Right lung (tissue), 10 donors: ENCODE measurements at places on chromosomes 2 and 18.

DNA sequence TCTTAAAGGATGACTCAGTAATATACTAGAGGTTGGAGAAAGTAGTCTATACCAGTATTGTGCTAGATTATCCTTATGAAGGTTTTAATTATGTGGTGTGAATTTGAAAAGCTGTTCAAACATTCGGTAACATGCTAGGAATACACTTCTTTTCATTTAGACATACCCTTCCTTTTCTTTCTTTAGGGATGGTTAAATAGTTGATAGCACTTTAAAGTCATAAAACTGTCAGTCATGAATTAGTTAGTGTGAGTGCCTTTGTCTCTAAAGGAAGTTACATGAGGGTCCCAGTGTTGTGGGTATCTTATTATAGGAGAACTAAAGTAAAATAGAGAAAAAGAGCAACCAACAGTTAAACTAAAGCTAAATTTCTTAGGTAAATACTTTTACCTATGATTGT lies 149.3 kb downstream of the CSRNP3 start:
- DNase-seq = no peak

DNA sequence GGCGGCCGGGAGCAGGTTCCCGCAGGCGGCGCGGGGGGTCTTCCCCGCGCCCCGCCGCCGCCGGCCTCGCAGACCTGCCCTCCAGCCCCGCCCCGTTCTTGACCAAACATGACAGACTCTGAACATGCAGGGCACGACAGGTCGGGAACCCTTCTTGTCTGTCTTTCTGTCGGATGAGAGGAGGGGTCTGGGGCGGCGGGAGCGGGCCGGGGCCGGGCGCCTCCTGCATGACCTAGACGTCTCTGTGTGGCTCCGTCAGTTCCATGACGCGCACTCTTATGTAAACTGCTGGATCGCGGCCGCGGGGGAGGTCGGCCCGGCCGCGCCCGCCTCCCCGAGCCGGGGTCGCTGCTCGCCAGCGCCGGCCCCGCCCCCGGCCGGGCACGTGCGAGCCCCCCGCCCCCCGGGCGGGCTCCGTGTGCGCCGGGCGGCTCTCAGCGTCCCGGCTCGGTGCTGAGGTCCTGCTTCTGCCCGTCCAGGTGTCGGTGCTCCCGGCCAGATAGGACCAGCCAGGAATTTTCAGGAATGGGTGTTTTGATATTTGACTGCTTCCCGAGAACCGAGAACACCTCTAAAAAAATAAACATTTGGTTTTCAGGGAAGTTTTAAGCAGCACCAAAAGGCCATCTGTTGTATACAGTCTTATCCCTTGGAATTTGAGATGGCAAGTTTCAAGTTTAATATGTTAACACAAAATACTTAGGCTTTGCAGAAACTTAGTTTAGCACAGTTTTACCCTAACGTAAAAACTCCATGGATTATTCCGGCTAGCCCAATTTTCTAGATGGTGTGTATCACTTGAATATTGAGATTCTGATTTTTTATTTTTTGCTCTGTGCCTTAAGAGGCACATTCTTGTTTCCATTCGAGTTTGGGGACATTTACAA lies 733 bp downstream of the ZC3H6 start:
- peak; percentile 93 for DNase-seq

DNA sequence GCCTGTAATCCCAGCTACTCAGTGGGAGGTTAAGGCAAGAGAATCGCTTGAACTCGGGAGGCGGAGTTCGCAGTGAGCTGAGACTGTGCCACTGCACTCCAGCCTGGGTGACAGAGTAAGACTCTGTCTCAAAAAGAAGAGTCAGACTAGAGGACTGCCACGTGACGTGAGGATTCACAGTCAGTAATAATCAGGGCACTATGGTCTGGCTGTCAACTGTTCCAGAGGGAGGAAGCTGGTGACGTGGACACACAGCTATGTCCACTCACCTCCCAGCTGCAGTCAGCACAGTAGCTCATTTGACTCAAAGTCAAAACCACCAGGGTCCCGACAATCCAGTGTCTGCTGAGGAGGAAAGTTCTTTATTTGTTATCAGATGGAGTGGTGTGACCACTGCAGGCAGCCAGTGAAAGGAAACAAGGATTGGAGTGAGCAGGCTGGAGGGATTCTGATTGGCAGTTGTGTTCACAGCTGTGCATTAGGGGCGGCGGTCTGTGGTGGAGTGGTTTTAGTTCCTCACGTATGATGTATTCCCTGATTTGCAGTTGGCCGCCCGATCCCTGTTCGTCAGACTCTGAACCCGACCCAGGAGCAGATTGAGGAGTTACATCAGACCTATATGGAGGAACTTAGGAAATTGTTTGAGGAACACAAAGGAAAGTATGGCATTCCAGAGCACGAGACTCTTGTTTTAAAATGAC lies 37.9 kb downstream of the MOGAT1 start:
- DNase-seq = peak; percentile 72

DNA sequence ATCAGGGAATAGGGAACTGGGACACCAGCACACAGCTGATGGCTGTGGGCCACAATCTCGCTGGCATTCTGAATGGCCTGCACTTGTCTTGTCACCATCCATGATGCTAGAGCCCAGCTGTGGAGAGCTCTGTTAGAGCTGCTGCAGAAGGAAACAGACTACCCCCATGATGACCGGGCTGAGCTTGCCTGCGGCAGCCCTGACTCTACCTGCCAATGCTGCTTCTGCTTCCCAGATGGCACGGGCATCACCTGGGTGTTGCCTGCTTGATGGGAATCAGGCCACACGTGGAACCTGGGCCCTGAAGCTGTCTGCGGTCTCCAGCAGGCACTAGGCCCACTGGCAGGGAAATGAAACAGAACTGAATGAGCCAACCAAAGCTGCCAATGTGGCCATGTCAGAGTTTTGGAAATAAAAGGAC lies 11.2 kb upstream of the DAW1 start:
- no peak for DNase-seq

- no peak for DNase-seq
Measured at GRCh38 chr18:48792611-48793380, 158.0 kb downstream of the SMAD7 start.

- DNase-seq = no peak
Measured at GRCh38 chr2:212282671-212283261, 255.8 kb downstream of the ERBB4 start.

- DNase-seq = no peak
Measured at GRCh38 chr2:176130957-176131847, 1.7 kb downstream of the HOXD8 start.

GRCh38 chr18:6058941-6059340 lies 163.6 kb upstream of the TMEM200C start:
- no peak for DNase-seq

- DNase-seq = no peak
Measured at GRCh38 chr2:215022910-215023309, 115.5 kb downstream of the ABCA12 start.

DNA sequence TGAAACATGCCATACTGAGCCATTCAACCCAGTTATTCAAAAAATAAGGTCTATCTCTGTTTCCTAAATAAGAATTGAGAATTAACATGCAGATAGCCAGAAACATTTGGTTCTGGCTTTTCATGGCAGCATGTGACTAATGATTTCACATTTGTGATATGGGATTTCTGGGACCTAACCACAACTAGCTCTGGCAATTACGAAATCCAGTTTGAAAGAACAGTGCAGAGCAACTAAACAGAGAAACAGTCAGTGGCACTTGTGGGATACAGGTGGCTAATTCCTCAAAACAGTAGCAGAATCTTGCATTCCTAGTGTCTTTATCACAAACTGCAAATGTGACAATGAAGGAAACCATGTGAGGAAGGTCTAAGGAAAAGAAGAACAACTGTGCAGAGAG lies 637.8 kb upstream of the CHAC2 start:
- DNase-seq = no peak

DNA sequence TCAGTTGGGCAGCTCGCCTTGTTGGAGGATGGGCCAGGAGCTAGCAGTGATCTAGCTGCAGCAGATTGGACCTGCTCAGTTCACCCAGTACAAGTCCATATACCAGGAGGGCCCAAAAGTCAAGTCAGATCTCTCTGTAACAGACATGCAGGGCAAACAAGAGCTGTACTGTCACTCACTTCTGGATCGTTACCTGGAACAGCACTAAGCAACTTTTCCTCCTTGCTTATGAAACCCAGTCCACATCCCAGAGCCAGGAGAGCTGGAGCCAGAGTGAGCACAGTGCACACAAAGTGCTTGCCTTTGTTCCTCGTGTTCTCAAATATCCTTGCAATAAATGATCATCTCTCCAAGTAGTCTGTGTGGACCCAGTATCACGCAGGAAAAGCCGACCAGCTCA lies 244.1 kb upstream of the FOSL2 start:
- no peak for DNase-seq

- no peak for DNase-seq
Measured at GRCh38 chr18:3340682-3341097, 78.8 kb downstream of the MYL12B start.

DNA sequence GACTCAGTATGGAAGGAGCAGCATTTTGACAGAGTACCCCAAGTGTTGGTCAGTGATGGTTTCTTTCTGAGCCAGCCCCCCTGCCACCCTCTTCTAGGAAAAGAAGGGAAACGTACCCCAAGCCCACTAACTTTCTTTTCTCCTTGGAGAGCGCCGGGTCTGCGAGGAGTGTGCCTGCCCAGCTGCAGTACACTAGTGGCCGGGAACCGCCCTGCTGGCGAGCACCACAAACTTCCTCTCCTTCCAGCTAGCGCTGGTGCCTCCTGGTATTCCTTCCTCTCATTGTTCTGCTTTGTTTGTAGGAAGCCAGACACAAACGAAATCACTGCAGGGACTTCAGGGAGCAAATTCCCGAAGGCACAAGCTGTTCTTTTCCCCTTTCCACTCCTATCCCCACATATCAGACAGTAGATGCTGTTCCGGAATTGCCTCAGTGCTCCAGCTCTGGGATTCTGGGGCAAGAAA lies 1.8 kb downstream of the CCDC85A start:
- DNase-seq = peak; percentile 8

DNA sequence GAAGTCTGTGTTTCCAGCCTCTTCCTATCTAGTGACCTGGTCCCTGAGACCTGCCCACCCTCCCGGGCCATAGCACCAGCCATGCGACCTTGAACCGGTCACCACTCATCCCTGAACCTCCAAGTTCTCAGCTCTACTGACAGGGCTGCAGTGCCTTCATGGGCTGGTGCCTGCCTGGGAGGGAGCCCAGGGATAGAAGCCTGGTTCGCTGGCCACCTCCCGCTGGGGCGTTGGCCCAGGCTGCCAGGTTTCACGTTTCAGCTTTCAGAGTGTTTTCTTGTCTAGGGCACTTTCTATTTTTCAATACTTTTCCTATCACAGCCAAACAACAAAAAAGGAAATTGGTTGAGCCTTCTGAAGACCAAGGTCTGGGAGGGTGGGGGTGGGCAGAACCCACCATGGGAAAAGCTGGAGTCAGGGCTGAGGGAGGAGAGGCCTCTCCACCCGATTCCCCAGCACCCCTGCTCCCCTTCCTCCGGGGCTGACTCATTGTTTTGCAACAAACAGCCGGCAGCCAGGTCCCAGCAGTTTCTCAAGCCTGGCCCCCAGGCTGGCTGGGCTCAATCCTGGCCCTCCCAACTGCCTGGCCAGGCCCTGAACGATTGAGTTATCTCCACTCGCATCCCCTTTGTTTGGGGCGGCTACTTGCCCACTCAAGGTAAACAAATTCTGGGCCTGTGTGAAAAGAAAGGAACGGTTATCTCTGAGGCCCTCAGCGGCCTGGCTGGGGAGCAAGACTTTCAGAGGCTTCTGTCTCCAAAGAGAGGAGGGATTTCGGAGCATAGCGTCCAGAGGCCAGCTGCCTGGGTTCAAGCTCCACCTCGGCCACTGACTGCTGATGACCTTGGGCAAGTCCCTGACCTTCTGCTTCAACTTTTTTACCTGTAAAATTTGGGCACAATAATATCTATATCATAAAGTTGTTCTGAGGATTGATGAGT lies 47.5 kb downstream of the ZFP36L2 start:
- DNase-seq = peak; percentile 83

DNA sequence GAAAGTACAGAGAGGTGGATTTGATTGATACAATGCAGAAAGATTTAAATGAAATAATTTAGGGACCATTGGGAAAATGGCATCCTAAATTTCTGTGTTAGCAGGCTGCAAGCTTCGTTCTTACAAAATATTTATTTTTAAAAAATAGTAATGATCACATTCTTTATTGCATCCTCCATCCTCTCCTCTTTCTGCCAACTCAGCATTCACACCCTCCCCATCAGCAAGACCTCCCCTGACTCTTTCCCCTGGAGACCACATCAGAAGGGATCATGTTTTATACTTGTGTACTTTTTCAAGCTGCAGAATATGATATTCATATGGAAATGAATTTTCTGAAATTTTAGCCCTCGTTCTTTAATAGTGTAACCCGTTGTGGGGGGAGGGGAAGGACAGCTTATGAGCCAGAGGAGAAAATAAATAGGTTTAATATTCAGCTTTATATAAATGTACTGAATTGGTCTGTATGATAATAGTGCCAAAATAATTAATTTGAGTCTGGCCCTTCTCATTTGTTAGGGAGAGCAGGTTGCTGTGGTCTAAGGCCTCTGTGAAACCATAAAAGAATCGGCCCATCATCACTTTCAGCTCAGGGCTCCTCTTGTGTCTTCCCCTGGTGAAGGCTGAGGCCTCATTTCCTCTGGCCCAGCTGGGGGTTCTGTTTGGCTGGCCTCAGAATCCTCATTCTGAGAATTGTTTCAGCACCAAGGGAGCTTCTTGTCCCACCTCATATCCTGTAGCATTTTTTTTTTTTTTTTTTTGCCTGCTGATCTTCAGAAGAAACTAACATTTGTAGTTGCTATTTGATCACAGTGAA lies 330.8 kb downstream of the TXNL1 start:
- no peak for DNase-seq

DNA sequence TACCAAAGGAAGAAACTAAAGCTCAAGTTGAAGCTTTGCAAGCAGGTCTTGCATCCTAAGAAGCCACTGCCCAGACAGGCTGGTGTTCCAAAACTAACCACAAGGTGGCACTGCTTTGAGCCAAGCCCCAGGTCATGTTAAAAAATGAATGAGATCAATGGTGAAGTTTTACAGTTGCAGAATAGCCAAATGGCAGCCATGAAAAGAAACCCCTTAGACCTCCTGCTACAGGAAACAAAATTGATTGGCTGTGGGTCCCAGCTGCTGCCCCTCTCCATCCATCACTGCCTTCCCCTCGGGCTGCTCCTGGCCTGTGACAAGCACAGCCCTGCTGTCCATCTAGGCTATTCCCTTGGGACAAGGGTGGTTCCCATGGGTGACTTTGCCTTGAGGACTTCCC lies 20.7 kb upstream of the MREG start:
- DNase-seq = peak; percentile 40

- no peak for DNase-seq
Measured at GRCh38 chr2:157349949-157350515, 24.4 kb upstream of the ERMN start.

DNA sequence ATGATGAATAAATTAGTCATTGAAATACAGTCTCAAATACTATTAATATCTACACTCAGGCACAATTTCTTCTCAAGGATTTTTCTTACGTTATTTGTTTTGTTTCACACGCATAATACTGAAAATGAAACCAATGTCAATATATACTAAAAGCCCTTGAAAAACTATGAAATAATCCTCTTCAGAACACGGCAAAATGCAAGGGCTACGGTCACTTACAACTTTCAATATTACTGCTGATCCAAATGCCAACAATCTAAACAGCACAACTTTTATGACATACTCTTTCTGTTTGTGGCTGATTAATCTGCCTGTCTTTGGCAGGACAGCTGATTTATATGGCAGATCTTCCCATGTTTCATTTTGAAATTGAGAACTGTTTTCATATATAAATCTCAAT lies 68.3 kb downstream of the LRPPRC start:
- no peak for DNase-seq
